CD8-positive, alpha-beta memory T cell (primary cell): ENCODE measurements at places on chromosomes 7 and 10.

GRCh38 chr10:48879451-48879850 is 60.2 kb downstream of the LRRC18 start:
- no peak for DNase-seq

- no peak for DNase-seq
These were observed 491.3 kb downstream of the GLRX3 start for GRCh38 chr10:130627346-130628045.

GRCh38 chr10:105183536-105183935 is 542.4 kb downstream of the SORCS3 start:
- no peak for DNase-seq

DNA sequence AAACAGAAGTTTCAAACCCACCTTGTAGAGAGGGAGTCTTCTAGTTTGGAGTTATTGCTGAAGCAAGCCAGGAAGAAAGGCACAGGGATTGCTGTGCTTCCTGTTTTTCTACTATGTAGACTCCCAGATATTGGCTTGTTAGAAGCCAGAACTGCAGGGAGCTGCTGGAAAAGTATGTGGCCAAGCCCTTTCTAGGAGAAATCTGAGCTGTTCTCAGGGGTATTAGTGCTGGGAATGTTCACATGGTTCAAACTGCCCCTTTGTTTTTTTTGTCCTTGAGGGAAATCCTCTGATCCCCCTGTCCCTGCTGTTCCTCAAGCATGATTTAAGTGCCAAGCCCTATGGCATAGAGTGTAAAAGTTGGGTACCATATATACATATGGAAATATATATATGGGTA is 184.0 kb downstream of the CCDC7 start:
- DNase-seq: no peak

DNA sequence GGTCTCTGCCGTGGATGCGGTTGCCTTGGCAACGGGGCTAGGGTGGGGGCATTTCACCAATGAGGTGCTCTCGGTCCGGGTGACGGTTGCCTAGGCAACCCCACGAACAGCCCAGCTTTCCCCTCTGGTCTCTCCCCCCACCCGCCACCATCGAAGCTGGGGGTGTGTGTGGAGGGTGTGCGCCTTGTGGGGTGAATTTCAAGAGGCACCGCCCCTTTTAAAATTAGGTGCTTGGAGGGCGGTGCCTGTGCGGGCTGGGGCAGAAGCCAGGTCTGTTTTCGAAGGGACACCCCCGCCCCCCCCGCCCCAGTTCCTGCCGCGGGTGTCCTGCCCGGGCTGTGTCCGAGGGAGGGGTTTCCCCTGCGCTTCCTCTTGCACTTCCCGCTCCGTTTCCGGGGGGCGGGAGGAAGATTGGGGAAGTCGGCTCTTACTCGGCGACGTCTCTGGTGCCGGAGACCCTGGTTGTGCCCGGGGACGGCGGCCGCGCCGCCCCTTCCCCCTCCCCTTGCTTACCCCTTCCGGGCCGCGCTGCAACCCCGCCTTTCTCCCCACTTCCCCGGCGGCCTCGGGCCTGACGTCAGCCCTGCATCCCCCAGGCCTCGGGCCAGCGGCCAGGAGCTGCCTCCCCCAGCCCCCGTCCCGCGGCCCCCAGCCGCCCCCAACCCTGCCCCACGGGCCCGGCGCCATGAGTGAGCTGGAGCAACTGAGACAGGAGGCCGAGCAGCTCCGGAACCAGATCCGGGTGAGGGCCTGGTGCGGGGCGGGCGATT is 2.2 kb downstream of the GNB2 start:
- DNase-seq: peak; percentile 93

- no peak for DNase-seq
These were observed 47.2 kb downstream of the NEURL1 start for GRCh38 chr10:103540722-103541121.

DNA sequence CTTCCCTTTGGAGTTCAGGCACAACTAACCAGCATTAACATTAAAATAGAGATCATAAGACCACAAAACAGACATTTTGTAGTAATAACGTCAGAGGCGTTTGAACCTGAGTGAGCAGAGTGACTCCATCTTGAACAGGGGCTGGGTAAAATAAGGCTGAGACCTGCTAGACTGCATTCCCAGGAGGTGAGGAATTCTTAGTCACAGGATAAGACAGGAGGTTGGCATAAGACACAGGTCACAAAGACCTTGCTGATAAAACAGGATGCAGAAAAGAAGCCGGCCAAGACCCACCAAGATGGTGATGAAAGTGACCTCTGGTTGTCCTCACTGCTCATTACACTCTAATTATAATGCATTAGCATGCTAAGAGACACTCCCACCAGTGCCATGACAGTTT is 493.2 kb upstream of the AUTS2 start:
- no peak for DNase-seq

GRCh38 chr7:70595755-70596597 is 536.0 kb upstream of the GALNT17 start:
- no peak for DNase-seq

DNA sequence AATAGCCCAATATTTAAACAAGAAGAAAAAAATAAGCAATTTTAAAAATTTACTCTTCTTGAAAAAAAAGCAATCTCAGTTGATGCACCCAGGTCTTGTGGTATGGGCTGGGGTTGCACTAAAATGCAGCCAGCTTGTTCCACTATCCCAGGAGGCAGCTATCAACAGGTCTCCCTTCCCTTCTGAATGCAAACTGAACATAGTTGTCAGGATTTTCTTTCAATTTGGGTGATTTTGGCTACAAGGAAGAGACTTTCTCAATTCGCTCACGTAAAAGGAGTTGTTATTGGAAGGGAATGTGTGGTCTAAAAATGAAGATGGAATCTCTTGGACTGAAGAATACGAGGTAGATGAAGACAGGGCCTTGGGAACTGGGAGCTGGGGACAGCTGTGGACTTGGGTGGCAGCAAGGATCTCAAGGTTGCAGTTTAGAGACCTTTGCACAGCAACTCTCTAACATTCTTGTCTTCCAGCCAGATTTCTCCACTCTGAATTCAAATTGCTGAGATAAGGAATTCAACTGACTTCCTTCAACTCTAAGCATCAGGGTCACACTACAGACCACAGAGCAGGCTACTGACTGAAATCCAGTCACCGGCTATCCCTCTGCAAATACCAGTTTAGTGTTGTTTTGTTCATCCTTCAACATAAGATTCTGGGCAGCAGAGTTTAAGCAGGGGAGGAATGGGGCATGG is 3.1 kb upstream of the TMEM26 start:
- DNase-seq: no peak

DNA sequence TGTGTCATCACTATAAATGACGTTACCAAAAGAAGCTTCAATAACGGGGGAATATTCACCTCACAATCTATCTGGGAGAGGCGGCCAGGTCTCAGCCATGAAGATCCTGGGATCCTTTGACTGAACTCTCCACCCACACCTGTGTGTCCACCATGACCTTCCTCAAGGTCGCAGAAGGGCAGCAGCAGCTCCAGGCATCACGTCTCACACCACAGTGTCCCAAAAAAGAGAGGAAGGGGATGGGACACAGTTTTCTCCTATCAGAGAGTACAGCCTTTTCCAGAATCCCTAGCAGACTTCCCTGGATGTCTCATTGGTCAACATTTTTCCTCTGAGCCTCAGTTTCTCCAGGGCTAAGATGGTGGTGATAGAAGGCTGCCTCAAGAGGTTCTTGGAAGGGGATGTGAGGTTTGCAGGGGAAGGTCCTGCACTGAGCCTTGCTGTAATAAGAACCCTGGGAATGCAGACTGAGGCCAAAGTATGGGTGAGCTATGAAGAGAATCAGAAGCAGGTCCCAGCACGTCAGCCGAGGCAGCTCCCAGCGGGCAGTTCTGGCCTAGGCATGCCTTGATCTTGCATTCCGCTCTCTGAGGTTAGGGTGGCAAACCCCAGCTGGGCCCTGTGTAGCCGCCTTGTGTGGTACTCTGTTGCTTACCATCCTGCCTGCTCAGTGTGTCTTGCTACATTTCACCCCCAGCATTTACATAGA is 63.8 kb downstream of the COL26A1 start:
- DNase-seq: no peak

- no peak for DNase-seq
These were observed 52.4 kb downstream of the IKZF1 start for GRCh38 chr7:50356945-50357268.

GRCh38 chr7:8201846-8202441 is 60.0 kb downstream of the ICA1 start:
- no peak for DNase-seq

DNA sequence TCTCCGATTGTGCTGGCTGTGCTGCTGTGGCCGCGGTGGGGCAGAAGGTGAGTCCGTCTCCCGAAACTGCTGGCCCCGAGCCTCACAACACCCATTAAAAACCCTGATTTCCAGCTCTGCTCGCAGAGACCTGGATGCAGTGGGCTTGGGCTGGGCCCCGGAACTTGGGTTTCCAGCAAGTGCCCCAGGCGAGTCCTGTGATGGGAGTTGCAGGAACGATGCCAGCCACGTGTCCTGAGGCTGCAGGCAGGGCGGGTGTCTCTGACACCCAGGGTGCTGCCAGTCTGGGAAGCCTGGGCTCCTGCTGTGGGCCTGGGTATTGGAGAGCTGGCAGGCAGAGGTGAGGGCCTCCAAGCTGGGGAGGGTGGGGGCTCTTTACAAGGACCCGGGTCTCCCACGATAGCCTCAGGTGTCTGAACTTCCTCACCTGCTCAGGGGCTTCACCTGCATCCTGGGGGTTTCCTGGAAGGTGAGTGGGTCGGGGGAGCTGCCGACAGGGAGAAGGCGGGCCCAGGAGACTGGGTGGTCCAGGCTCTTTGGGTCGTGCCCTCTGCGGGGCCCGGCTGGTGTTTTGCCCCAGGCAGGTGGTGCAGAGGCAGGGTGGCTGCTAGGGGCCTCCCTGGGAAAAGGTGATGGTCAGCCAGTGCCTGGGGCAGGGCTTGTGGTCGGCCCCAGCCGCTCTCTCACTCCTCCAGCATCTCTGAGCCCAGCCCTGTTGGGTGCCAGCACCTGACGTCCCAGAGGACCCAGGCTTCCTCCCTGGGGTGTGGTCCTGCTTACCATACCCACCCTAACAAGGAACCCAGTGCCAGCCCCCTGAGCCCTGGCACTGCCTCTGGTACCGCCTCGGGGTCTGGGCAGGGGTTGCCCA is 180.3 kb downstream of the DNAJB6 start:
- DNase-seq: no peak

DNA sequence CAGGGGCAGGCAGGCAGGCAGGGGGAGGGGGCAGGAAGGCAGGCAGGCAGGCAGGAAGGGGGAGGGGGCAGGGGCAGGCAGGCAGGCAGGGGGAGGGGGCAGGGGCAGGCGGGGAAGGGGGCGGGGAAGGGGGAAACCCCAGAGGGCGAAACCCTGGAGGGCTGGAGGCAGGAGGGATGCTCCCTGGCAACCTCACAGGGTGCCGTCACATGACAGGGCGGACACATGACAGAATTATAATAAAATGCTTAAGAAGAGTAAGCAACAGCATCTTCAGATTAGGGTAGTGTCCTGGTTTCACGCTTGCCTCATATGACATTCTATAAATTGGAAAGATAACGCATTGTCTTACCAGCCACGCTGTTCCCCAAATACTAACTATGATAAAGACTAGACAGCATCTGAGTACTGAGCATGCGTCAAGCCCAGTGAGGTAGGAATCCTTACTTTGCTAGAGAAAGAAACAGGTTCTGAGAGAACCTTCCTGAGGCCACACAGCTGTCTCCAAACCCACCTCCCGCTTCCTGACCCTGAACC is 131.6 kb downstream of the DIP2C start:
- DNase-seq: no peak

DNA sequence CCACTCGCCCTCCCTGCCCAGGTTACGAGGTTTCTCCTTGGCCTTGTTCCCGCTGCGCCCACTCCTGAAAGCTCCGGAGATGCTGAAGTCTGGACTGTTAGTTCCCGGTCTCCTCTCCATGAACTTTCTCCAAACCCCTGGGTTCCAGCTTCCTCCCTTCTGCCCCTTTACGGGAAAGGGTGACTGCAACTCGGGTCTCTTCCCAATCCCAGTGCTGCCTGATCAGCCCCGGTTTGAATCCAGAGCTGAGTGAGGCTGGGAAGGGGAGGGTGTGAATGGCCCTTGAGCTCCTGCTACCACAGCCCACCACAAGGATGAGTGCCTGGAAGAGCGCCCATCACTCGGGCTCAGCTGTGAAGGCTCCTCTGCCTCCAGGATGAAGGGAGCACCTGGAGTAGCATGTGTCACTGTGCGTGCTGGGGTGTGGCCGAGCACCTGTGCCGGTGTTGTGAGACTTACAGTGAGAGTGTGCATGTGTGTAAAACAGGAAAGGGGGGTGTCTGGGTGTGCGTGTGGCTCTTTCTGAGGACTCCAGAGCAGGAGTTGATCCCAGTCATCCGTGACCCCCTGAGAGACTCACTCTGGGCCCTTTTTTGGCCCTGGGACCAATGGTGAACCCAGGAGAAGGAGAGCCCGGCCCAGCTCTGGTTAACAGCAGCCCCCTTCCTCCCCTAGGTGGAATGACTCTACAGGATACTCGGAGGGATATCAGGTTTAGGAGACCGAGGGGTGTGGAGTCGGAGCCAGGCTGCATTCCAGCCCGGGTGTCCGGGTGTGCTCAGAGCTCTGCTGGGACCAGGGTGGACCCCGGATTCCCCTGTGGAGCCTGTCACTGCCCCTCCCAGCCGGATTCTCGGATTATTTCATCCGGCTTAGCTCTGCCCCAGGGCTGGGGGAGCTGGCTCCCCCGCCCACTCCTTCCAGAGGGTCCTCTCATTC is 1.1 kb upstream of the ZNF467 start:
- no peak for DNase-seq

DNA sequence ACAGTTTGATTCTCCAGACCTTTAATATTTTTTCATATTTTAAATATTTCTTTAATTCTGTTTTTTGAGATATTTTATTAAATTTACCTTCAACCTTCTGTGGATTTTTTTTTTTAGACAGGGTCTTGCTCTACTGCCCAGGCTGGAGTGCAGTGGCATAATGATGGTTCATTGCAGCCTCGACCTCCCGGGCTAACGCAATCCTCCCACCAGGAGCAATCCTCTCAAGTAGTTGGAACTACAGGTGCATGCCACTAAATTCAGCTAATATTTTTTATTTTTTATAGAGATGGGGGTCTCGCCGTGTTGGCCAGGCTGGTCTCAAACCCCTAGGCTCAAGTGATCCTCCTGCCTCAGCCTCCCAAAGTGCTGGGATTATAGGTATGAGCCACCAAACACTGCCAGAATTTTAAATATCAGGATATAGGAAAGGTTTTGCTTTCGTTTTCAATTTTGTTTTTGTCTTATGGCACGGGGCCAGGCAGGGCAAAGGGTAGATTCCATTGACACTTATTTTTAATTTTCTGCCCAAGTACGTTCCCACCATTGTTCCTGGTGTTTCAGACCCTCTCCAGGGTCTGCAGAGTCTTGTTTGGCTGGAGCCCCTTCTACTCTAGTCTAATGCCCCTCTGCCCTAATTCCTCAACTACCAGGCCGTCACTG is 1.2 kb downstream of the TACC2 start:
- DNase-seq: no peak

DNA sequence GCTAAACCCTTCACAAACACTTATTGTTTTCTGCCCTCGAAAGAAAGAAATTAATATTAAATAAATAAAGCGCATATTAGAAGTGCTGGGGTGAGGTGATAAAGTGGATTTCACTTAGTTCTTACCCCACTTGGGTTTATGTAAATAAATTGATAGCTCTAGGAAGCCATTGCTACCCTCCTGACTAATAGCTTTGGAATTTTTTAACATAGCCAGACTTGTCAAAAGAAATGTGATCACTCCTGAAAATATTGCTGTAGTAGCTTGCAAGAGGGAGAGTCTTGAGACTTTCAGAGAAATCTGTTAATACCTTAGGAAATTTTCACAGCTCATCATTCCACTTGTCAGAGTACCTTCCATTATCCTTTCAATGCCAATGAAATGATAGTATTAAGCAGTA is 7.6 kb downstream of the ARL5B start:
- DNase-seq: no peak
